ENCODE measurements at places on chromosomes 2 and 18.

GRCh38 chr2:66578687-66579106, 143.8 kb downstream of the MEIS1 start:
- DNase-seq: no peak

- DNase-seq: no peak
These were observed 479.1 kb upstream of the NRXN1 start for GRCh38 chr2:51511002-51511401.

- DNase-seq: no peak
These were observed 337.2 kb downstream of the NBAS start for GRCh38 chr2:15223887-15224286.

GRCh38 chr2:213246497-213247281, 37.6 kb upstream of the SPAG16 start:
- DNase-seq: no peak

DNA sequence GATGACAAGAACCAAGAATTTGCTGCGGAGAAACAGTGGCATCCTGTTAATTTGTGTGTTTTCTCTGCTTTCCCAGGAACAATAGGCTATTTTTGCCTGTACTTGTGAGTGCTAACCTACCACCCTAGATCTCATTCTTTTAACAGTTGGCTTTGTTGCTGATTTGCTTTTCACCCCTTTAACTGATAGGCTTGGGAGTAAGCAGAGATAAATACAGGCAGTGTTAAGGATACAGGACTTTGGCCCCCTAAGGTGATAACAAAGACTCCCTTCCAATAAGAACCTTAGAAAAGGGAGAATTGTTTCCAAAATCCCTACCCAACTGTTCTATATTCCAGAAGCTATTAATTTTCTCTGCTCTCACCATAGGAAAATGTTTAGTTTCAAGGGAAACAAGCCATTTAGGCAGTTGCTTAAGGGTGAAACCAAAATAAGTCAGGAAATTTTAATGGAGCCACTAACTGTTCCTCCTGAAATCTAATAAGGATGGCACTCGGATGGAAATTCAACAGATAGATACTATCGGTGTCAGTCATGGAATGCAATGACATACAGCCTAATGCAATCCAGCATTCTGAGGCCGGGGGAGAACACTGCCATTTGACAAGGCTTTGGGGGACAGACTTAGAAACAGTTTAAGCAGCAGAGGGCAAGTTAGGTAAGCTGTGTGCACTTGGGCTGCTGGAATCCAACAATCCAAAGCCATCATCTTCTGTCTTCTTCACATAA, 238.8 kb downstream of the RNF152 start:
- DNase-seq: no peak

- DNase-seq: no peak
These were observed 1.4 kb downstream of the MBP start for GRCh38 chr18:77131100-77131651.

DNA sequence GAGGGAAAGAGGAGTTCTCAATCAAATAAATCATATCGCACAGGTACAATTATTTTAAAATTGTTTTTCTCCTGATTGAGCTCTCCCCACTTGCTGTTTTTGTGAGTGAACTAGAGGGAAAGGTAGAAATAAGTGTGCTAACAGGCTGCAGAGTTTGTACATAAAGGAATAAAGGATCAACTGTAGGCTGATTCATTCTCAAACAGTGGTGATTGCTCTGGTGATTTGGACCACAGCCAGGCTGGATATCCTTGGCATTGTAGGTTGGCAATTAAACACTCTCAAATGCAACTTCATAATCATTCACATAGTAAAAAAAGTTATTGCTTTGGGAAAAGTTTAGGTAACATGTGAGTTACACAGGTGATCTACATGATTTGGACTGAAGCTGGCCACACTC, 29.8 kb downstream of the LRP1B start:
- no peak for DNase-seq

GRCh38 chr2:165593081-165593480, 123.6 kb downstream of the CSRNP3 start:
- no peak for DNase-seq

DNA sequence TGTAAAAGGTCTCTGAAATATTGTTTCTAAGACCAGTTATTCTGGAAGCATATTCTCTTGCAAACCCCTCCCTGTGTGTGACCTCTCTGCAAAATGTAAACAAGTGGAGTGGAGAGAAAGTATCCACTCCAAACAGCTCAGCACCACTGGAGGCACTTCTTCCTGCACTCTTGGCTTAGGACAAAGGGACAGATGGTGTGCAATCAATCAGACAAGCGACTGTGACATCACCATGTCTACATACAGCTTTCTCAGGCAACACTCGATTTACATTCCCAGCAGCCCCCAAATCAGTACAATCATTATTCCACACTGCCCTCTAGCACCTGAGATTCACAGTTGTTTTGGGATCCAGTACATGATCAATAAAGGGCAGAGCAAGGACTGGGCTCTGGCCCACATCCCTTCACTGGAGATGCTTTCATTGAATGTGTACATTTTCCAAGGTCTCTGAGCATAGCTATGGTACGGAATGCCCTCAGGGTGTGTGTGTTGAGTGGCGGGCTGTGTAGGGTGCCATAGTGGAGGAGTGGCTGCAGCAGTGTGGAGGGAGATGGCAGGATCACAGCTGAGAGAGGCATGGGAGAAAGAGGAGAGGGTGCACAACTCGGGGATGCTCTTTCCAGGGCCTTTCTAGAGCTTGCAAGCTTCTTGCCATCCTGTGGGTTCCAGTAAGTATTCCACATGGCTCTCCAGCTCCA, 311.8 kb upstream of the ST6GAL2 start:
- DNase-seq: no peak

GRCh38 chr2:237222178-237222577, 136.5 kb downstream of the COPS8 start:
- no peak for DNase-seq

DNA sequence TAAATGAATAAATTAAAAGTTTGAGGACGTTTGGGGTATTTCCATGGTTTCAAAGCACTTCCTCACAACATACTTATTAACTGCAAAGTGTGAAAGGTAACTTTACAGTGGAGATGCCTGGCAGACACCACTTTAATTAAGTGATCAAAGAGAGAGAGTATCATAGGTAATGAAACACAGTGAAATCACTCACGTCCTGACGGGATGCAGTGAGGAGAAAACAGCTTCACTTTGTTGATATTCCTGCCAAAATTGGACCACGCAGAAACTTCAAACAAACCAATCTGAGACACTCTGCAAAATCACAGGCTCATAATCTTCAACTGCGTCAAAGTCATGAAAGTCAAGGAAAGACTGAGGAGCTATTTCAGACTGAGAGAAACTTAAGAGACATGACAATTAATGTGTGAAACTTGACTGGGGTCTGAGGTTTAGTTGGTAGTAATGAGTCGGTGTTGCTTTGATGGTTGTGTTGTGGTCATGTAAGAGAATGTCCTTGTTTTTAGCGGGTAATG, 66.0 kb upstream of the ITGB6 start:
- DNase-seq: no peak

GRCh38 chr2:241770185-241770935, 6.3 kb upstream of the GAL3ST2 start:
- no peak for DNase-seq

- no peak for DNase-seq
These were observed 141.1 kb downstream of the NCOA1 start for GRCh38 chr2:24632172-24632571.

DNA sequence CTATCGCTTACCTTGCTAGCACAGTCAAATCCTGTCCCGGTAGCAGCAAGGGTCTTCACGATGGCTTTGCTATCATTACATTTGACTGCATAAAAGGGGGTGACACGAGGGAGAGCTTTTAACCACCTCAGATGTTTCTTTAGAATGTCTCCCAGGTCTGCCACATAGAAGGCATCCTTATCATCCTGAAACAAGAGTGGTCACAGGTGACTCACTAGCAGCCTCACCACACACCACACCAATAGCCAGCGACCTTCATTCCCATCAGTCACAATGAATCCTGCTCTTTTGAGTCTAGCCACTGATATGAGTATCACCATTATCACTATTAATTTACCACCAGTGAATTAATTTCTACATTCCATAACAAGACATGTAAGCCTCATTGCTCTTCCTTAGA, 3.7 kb downstream of the ODC1 start:
- no peak for DNase-seq

GRCh38 chr2:152405206-152406118, 70.5 kb downstream of the FMNL2 start:
- no peak for DNase-seq

- no peak for DNase-seq
These were observed 56.9 kb downstream of the COL4A4 start for GRCh38 chr2:227106845-227107759.

DNA sequence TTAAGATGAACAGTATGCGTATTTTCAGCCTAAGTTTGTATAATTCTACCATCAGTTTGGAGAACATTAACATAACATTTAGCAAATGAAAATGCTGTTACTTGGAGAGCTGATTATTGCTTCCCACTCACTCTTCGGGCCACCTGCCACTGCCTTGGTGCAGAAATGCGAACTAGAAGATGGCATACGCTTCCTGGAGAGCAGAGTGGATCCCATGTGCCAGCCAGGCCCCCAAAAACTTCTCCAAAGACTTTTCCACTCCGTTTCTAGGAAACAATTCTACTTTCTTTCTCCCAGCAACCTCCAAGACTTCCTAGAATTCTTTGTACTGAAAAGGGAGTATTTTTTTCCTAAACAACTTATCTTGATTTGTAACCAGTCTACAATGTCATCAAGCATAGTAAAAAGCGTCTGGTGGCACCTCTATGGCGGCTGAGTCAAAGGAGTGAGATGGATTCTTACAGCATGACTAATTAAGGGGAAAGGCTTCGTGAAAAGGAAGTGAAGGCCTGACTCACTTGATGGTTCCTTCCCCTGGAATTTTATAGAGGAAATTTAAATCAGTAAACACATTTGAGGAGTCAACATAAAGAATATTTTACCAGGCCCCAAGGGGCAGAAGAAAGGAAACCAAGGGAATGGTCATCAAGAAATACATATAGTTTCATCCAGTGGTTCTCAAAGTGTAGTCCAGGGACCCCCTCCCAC, 36.6 kb downstream of the FEZ2 start:
- DNase-seq: no peak

- no peak for DNase-seq
These were observed 153.6 kb downstream of the MTCL1 start for GRCh38 chr18:8858888-8859511.

DNA sequence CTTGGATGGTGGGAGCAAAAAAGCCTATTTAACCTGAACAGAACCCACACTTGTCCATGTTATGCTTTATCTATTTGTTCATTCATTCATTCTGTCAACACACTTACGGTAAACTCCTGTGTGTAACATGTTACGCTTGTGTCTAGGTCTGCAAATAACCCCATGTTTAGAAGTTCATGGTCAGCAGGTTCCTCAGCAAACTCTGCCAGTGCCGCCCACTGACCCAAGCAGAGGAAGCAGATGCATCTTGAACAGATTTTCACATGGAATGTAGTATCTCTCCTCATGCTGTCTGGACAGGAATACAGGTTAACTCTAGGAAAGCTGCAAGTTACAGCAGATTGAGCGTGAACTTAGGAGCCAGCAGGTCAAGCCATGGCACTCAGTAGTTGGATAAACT, 213.7 kb upstream of the COPS8 start:
- DNase-seq: no peak

DNA sequence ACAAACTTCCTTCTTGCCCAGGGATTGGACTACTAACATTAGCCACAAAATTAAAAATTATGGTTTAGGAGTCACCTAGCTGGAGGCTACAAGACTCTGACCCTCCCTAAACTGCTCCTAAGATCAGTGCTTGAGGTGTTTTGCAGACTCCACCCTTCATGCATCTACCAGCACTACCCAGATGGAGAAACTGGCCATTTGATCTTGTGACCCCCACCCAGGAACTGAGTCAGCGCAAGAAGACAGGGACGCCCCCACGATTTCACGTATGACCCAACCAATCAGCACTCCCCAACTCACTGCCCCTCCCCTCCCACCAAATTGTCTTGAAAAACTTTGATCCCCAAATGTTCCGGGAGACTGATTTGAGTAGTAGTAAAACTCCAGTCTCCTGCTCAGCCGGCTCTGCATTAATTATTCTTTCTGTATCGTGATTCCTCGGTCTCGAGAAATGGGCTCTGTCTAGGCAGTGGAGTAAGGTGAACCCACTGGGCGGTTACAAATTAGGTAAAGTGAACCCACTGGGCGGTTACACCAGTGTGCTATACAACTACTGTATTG, 40.1 kb upstream of the CCDC88A start:
- DNase-seq: no peak

- DNase-seq: no peak
These were observed 8.3 kb upstream of the GAL3ST2 start for GRCh38 chr2:241768251-241768711.

GRCh38 chr2:187459256-187459655, 11.2 kb upstream of the CALCRL start:
- DNase-seq: no peak

GRCh38 chr18:42475157-42475556, 520.1 kb downstream of the PIK3C3 start:
- DNase-seq: no peak

DNA sequence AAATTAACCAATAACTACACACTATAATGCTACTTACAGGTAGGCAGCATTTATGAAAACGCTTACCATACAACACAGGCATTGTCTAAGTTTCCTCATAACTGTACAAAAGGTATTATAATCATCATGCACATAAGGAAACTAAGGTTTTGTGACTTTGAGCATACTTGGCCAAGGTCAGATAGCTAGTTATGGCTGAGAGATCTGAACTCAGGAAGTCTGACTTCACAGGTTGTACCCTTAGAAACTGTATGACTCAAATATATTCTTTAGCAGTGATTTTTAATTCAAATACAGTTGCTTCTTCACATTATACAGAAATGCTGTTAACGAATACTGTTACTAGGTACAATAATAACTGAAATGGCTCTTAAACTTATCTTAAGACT, 89.3 kb downstream of the TRIP12 start:
- DNase-seq: no peak

GRCh38 chr18:23189768-23190661, 54.7 kb downstream of the CABLES1 start:
- no peak for DNase-seq

DNA sequence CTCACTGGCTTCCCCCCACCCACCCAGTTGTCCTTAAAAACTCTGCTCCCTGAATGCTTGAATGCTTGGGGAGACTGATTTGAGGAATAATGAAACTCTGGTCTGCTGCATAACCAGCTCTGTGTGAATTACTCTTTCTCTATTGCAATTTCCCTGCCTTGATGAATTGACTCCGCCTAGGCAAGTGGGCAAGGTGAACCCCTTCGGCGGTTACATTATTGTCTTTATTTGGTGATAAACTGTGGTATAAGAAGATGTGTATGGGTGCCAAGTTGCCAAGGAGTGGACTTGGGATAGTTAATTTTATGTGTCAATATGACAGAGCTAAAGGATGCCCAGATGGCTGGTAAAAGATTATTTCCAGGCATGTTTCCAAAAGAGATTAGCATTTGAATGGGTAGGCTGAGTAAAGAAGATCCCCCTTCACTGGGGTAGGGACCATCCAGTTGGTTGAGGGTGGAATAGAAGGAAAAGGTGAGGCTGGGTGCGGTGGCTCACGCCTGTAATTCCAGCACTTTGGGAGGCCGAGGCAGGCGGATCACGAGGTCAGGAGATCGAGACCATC, 98.5 kb upstream of the HAAO start:
- DNase-seq: no peak

DNA sequence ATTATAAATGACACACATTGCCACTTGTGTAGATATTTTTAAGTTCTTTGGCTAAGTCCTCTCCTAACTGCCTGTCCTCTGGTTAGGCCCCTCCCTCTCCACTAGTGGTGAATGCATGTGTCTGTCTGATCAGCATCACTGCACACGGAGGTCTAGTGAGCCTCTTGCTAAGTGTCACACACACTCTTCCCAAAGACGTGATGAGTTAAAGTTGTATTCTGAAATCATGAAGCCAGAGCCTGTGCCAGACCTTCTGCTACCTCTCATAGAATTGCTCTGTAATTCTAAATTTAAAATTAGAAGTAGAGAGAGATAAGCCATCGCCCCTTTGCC, 41.3 kb downstream of the RALB start:
- no peak for DNase-seq

Data from NCI-H2107 (cell line).